ENCODE measurements at places on chromosomes 1 and 21.
A peak's percentile ranks its signal among the peaks of the same experiment; 100 is the strongest.

DNA sequence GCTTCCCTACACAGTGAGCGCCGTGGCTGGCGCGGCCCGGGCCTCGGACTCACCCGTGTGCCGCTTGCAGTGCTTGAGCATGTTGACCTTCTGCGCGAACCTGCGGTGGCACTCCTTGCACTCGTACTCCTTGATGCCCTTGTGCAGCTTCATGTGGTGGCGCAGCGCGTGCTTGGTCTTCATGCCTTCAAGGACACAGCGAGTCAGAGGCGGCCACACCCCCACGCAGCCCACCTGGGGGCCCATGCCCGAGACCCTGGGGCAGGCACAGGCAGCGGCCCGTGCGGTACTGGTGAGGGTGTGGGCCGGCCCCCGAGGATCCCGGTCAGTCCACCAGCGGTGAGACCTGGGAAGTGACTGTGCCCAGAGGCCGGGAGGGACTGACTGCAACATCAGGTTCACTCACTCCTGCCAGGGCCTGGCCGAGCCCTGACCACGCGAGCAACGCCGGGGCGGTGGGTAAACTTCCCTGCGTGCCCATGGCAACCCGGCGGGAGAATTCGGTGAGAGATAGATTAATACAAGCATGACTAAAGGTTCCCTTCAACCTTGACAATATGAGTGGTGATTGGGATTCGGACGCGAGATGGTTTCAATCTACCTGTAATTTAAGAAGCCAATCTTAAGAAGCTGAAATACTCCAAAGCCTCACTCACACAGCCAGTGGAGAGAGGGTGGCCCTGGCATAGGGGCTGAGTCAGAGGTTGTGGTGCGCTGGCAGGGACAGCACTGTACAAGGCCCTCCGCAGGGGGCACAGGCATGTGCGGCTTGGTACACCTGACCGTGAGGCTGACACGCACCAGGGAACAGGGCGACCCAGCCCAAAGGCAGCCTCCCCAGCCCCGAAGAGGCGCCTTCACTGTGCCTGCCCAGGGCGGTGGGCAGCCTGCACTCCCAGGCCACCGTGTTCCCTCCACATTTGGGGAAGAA lies 49.1 kb upstream of the RIPK4 start:
- DNase-seq = no peak

DNA sequence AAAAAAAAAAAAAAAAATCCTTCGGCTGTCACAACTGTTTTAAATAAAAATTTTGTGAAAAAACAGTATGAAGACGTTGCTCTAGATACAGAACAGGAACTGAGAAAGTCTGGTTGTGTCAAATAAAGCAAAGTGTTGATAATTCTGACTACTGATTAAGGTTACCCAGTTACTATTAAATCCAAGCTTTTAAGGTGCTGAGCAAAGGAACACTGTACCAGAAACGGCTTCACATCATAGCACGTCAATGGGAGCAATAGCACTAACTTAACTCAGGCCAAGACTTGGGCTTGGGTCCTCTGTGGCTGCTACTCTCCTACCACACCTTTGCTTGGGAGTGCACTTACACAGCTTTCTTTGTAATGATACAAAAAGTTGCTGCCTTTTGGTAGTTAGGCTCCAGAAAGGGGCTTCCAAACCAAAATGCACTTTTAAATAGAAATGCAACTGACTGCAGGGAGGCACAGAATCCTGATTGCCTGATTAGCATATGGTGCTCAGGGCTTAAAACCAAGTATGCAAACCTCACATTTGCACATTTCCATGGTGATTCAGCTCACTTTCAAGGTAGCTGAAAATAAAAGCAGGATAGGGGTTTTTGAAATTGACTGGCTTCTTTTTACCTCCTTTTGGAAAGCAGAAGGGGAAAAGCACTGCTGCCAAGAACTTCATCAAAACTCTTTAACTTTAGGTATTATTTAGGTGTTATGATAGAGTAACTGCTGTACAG lies 6.3 kb downstream of the MCL1 start:
- no peak for DNase-seq

DNA sequence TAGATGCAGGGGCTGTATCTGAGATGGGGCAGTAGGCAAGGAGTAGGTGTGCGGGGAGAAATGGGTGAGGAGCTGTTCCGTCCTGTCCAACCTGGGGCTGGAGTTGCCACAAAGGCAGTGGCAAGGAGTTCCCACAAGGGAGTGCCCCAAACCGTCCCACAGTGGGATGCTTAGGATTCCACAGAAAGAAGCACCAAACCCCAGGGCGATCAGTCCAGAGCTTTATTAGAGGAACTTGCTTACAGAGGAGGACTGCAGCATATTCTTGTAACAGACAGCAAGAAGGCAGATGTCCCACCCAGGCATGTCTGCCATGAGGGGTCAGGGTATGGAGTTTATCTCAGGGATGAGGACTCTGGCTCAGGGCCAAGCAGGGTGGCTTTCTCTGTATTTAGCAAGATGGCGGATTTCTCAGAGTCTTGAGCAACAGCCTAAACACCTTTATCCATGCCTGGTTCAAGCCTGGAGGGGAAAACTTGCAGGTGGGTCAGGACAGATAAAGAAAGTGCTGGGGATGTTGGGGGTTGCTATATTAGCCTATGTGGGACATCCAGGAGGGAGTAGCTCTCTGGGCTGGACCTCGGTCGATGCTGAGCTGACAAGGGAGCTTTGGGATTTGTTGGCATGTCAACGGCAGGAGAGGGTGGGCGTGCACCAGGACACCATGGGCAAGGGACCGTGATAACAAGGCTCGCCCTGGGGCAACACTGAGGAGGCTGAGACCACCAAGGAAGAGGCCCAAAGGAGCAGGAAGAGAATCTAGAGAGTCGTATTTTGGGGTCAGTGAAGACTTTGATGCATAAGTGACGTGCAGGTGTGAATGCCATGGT lies 32.8 kb downstream of the OBSCN start:
- no peak for DNase-seq

DNA sequence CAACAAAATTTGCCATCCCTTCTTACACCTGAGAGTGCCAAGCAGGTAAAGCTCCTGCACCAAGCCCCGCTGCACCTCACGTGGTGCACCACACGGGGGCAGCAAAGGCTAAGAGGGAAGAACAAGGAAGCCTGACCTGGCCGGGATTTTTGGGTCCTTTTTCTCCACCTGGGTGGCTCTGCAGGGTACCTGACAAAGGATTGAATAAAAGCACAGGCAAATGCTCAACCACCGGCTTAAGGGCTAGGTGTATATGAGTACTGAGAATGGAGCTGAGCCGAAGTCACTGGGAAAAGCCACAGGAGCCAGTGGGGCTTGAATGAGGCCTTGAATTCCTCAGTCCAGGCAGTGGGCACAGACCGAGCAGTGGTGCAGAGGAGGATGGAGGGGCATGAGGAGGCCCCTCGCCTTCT lies 36.4 kb downstream of the ZNF697 start:
- DNase-seq = no peak

- no peak for DNase-seq
These were observed 4.8 kb downstream of the TTLL7 start for GRCh38 chr1:83994111-83994510.

- DNase-seq = peak; percentile 92
These were observed 6.1 kb upstream of the RABGAP1L start for GRCh38 chr1:174153085-174153824.

GRCh38 chr21:46108827-46109312 lies 11.0 kb downstream of the COL6A2 start:
- DNase-seq = no peak

- no peak for DNase-seq
These were observed 256.7 kb upstream of the KIAA0040 start for GRCh38 chr1:175449306-175449705.

GRCh38 chr1:210908257-210908656 lies 225.7 kb downstream of the KCNH1 start:
- no peak for DNase-seq

DNA sequence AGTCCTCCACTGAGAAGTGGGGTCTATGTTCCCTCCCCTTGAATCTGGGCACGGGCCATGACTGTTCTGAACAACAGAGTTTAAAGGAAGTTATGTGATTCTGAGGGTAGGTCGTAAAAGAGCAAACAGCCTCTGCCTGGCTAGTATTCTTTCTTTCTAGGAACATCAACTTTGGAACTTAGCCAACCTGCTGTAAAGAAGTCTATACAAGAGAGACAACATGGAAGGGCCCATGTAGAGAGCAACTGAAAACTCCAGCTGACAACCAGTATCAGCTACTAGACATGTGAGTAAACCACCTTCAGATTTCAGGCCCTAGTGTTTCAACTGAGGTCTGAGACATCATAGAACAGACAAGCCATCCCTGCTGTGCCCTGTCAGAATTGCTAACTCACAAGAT lies 7.5 kb downstream of the SELENOF start:
- no peak for DNase-seq

DNA sequence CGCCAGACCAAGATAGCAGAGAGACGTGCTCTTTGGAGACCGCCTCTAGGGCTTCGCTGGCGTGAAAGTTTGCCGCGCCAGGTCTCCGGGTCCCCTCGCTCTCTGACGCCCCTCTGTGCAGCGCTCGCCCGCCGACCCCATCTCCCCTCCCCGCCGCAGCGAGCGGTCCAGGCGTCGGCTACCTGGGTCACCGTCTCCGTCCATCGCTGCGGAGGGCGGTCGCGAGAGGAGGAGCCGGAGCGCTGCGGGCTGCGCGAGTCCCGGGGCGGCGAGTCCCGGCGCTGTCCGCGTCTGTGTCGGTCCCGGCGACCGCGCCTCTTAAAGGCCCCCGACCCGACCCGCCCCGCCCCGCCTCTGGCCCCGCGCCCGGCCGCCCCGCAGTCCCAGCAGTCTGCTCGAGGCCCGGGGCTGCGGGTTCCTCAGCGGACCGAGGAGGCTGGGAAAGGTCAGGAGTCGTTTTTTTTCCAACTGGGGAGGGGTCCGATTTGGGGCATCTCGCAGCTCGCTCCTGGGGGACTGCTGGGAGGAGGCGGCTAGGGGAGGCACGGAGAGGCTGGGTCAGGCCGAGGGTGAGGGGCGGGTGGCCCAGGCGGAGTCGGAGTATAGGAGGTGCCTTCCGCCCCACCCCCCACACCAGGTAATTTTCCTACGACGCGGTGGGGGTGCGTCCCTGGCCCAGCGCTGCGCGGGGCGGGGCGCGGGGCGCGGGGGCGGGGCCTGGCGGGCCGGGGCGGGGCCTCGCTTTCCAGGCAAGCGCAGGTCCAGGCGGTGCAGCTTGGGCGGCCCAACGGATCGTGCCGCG lies at the start of the genes FBXO2 and FBXO44:
Gene FBXO2 (minus strand): TSS at position 293 of the 802 bp plus-strand sequence. CDS start 89 bp downstream, at position 204.
Gene FBXO44 (plus strand): TSS at position 741 of the 802 bp plus-strand sequence. CDS start 959 bp downstream, outside the sequence.
- peak; percentile 64 for DNase-seq

- no peak for DNase-seq
These were observed 195.3 kb downstream of the C1orf94 start for GRCh38 chr1:34371829-34372532.

GRCh38 chr1:117919376-117919775 lies 10.0 kb downstream of the GDAP2 start:
- DNase-seq = no peak

DNA sequence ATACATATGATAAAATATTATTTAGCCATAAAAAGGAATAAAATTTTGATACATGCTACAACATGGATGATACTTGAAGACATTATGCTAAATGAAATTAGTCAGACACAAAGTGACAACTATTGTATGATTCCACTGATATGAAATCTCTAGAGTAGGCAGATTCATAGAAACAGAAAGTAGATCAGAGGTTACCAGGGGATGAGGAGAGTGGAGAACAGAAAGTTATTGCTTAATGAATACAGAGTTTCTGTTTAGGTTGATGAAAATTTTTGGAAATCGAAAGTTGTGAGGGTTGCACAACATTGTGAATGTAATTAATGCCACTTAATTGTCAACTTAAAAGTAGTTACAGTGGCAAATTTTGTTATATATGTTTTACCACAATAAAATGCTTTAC lies 315.7 kb upstream of the USP25 start:
- no peak for DNase-seq

DNA sequence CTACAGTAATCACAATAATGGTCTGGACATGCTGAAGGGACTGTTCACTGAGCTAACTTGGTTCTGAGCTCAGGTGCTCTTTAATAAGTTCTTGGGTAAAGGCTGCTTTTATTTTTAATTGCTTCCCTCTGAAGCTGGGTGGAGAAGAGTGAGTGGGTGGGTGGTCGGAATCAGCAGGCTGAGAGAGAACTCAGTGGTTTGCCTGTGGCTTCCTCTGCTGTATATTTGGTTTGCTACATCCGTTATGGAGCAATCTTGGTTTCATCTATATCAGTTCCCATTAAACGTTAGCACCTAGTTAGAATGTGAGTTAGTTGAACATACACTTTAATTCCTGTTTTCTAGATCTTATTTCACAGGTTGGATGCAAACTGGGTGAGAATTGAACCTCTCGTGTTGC lies 23.3 kb downstream of the CNIH4 start:
- peak; percentile 38 for DNase-seq

DNA sequence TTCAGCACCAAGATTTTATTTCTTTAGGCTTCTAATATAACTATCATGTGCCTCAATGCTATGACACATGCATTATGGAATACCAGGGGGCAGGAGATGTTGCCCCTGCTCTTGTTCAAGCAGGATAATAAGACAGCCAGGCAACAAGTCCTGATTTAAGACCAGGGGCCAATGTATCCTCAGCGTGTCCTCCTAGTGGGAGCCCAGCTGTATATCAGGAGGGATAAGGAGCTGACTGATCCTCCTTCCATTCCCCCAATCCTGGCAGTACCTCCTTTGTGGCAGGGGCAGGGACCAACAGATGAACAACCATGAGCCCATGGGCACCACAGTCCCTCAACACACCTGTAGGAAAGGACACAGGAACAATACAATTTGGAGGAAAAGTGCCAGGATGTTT lies 29.3 kb downstream of the SORT1 start:
- DNase-seq = no peak

GRCh38 chr1:25018110-25018735 lies 88.1 kb upstream of the RUNX3 start:
- DNase-seq = no peak

DNA sequence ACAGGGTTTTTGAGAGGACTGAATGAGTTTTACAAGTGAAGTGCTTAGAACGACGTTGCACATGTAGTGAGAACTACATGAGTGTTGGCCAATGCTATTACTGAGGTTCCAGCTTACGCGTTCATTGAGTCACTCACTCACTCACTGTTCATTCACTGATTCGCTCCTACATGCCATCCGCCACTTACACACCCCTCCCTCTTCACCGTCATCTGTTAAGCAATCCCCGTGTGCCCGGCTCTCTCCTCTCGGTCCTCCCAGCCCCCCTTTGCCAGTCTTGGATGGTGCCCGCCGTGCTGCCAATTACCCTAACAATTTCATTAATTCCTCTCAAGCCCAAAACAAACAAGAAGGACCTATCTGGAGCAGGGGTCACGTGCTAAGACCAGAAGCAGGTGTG lies 27.3 kb upstream of the EPHA2 start:
- no peak for DNase-seq
